Stimulated activated CD8-positive, alpha-beta memory T cell treated with anti-CD3 and anti-CD28 coated beads, Interleukin-15, amount 100 ng/mL, for 1 hour (primary cell): ENCODE measurements at places on chromosomes 5 and 9.

DNA sequence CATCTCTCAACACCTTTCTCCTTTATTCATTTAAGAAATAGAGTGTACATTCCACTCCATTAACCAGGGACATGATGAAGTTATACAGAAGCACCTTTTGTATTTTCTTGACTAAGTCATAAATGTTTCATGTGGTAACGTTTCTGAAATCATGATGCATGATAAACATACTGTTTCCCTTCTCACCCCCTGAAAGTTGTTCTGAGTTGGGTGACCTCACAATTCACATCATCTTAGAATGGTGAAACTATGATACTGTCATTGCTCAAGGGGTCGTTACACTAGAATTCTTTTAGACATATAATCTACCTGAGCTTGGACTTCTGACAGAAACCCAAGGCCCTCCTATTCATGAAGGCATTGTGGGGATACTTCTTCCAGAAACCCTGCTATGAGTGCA is 37.8 kb upstream of the MIER3 start:
- DNase-seq, result no peak

GRCh38 chr9:89777544-89777943 is 172.7 kb downstream of the GADD45G start:
- no peak for DNase-seq

- DNase-seq, result no peak
Measured at GRCh38 chr5:107359033-107359915, 311.5 kb downstream of the EFNA5 start.

GRCh38 chr9:114789006-114789405 is 16.8 kb downstream of the TNFSF15 start:
- DNase-seq, result no peak

GRCh38 chr9:128861501-128861900 is 20.2 kb downstream of the KYAT1 start:
- DNase-seq, result no peak

DNA sequence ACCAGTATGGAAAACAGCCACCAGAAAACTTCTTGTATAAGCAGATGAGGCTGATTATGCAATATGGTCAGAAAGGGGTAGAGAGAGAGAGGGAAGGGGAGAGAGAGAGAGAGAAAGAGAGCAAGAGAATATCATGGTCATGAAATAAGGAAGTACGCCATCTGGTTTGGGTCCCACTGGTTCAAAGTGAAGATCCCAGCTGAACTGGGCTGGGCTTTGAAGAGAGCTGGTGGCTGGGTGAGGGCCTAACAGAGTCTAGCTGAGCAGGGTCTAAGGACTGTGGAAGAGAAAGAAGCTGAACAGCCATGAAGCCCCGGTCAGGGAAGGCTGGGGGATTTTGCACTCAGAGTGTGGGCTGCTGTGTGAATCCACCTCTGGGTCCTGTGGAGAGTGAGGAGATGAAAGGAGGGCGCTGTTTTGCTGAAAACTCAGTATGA is 14.6 kb downstream of the TRIM14 start:
- no peak for DNase-seq

- DNase-seq, result no peak
Measured at GRCh38 chr9:79026316-79026715, 545.4 kb upstream of the TLE4 start.

- DNase-seq, result no peak
Measured at GRCh38 chr5:52922384-52922783, 66.8 kb upstream of the ITGA2 start.

GRCh38 chr5:52648726-52649125 is 139.0 kb upstream of the ITGA1 start:
- DNase-seq, result no peak

- no peak for DNase-seq
Measured at GRCh38 chr5:104539618-104540350, 977.2 kb upstream of the NUDT12 start.

DNA sequence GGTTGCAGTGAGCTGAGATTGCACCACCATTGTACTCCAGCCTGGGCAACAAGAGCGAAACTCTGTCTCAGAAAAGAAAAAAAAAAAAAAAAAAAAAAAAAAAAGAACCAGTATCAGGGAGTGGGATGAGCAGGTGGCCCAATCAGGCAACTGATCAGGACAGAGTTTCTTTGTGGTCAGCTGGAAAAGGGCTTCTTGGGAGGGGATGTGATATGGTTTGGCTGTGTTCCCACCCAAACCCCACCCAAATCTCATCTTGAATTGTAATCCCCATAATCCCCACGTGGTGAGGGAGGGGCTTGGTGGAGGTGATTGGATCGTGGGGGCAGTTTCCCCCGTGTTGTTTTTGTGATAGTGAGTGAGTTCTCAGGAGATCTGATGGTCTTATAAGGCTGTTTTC is 4.7 kb upstream of the GCNT1 start:
- DNase-seq, result no peak

DNA sequence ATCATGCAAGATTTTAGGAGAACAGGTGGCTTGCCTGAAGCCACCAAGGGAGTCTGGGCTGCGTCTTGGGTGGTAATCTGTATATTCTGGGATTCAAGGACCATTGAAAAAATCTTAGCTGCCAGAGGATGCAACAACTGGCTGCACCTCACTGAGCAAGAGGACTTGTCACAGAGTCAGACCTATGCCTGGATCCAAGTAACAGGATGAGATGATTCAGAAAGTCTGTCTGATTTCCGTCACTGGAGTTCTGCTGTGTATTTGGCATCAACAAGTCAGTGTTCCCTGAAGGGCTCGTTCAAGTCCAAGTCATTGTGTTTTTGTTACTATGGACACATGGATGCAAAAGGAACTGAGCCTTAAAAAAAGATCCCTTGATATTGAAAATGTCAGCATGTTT is 37.8 kb upstream of the CARTPT start:
- no peak for DNase-seq

DNA sequence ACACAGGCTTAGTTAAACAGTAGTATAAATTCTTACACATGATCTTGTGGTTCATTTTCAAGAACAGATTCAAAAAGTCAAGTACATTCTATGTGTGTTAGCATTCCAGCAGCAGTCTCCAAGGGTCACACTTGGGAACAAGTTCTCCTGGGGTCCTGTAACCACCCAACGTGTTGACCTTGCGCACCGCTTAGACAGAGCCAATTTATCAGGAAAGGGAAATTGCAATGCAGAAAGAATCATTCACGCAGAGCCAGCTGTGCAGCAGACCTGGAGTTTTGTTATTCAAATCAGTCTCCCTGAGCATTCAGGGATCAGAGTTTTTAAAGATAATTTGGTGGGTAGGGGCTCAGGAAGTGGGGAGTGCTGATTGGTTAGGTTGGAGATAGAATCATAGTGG is 8.5 kb upstream of the RXFP3 start:
- DNase-seq, result no peak

DNA sequence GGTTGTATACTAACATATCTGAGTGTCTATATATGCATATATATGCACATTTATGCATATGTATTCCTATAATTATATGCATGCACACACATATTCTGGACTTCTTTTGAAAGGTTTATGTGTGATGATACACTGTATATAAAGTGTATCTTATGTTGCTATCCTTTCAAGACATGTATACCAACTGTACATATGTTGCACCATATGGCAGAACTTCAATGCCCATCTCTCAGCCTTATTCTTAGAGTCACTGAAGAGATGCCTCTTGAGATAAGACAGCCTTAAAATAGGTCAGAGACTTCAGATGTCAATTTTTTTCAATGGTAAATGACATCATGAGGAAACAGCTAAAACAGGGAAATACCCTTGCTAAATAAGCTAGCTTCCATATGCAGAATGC is 461.4 kb downstream of the SPATA31D1 start:
- no peak for DNase-seq

DNA sequence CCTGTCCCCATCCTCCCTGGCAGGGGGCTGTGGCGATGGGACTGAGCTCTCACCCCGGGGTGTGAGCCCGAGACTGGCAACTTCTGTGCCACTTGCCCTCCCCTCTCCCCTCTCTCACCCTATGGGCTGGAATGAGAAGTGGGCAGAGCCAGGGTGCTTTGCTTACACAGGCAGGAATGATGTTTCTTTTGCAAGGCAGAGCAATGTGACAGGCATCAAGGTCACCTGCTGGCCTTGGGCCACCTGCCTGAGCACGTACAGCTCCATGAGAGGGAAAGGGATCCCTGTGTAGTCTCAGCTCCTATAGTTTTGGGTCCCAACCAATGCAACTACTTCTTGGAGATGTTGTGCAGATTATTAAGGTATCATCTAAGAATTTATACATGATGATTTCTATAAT is 252.8 kb upstream of the DAP start:
- DNase-seq, result no peak

DNA sequence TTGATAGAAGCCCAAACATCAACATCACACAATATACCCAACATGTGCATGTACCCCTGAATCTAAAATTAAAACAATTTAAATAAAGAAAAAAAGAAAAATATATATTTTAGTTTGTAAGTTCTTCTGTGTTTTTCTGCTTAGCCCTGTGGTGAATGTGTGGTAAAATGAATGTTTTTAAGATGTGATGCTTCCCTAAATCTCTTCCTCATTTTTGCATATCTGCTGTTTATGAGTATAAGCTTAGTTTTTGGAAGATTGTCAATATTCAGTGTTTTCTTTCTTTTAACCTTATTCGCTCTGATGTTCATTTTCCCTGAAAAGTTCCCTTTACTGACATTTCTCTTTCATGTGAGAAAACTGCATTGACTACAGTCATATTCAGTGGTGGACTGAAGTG is 44.4 kb upstream of the DAB2 start:
- DNase-seq, result no peak

GRCh38 chr9:111959468-111960359 is 63.1 kb downstream of the UGCG start:
- DNase-seq, result no peak

DNA sequence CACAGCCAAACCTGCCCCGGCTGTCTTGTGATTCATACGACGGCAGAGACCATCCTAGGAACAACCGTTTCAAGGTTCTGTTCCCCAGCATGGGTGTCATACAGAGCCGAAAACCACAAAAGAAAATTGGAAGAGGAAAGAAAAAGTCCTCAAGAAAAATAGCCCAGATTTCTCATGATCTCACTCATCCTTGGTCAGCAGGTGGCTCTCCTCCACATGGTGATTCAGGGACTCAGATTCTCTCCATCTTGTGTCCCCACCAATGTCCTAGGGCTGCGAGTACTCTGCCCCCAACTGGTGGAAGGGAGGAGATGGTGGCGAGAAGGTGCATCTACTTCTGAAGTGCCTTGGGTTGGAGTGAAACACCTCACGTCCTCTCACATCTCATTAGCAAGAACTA is 25.6 kb downstream of the PDZD2 start:
- DNase-seq, result no peak

DNA sequence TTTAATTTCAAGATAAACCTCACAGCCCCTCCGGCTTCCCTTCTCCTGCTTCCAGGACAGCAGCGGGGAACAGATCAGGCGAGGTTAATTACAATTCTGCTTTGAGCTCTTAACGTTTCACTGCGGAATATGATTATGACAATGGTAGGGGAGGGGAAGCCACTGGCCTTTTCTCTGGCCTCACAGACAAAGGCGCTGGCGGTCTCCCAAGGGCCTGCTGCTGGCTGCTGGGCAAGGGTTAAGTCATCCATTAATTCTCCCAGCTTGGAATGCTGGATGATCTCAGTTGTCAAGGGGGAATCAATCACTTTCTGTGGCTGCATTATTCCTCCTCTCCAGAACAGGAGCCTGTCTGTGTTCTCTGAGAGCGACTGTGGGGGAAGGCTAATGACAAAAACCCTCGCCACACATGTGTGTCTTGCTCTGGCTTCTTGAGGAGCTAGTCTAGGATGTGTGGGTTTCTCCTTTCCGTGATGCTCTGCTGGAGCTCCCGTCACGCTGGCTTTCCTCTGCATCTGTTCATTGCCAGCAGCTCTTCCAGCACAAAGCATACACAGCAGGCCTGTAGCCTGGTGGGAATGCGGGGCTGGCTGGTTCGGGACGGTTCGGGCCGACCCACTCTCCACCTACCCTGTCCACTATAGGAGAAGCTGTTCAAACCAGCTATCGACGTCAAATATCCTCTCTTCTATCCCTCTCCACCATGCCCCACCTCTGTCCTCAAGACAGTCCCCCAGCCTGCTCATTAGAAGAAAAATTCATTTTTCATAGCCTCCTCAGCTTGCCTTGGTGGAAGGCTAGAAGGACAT is 82.8 kb downstream of the DCP2 start:
- DNase-seq, result no peak

GRCh38 chr9:13529321-13530104 is 250.0 kb upstream of the MPDZ start:
- no peak for DNase-seq

GRCh38 chr9:3296536-3296935 is 229.3 kb downstream of the RFX3 start:
- DNase-seq, result no peak

- no peak for DNase-seq
Measured at GRCh38 chr5:56191656-56192055, 41.5 kb downstream of the ANKRD55 start.

GRCh38 chr5:56534102-56534829 is 281.1 kb upstream of the MAP3K1 start:
- DNase-seq, result no peak

GRCh38 chr5:93585041-93585766 is 2.2 kb downstream of the NR2F1 start:
- no peak for DNase-seq

GRCh38 chr5:111138096-111138495 is 45.9 kb downstream of the WDR36 start:
- DNase-seq, result no peak

DNA sequence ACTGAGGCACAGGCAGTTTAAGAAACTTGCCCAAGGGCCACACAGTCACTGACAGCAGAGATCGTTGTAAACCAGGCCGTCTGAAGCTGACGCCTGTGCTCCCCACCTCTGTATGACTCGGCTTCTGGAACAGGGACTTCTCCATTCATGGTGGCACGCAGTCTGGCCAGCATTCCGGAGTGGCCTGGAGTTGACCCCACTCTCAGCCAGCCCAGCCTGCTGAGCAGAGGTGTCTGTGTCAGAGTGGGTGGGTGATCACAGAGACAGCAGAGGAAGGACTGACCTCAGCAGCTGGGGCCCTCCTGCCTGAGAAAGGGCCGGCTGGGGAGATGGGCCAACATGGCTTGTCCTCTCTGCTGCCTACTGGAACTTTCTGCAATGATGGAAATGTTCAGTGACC is 12.6 kb downstream of the LRSAM1 start:
- no peak for DNase-seq
